ENCODE measurements at places on chromosomes 3 and 15.

- no peak for DNase-seq
These were observed 21.0 kb downstream of the ABHD2 start for GRCh38 chr15:89109238-89109637.

GRCh38 chr15:72082176-72082575 lies 35.8 kb downstream of the MYO9A start:
- no peak for DNase-seq

- DNase-seq, result no peak
These were observed 132.6 kb upstream of the CTDSPL start for GRCh38 chr3:37729119-37729518.

DNA sequence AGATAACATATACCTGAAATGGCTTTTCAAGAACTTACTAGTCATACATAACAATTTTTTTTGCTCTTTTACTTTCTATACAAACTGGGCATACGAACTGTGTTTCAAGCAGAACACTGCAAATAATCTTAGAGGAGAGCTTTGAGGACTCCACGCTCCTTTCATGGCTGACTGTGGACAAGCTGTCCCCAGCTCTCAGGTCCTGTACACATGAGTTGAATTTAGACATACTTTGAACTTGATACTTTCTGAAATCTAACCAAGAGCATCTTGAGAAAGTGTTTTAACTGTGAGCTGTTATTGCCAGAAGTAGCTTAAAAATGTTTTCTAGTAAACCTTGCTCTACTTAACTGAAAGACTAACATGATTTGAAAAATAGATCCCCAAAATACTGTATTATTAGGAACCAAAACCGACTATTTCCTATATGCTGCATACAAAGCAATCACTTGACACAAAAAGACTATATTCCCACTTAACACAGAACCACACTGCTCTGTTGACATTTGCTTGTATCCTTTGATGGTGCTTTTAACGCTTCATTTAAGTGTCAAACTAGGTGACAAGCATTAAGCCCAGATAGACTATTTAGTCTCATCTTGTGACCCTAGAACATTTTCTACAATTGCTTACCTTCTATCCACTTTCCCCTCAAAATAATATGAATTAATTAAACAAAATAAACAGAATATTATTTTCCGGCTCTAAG lies 755.8 kb downstream of the ROBO1 start:
- DNase-seq, result no peak

GRCh38 chr15:36818260-36818659 lies 238.8 kb downstream of the CDIN1 start:
- no peak for DNase-seq

DNA sequence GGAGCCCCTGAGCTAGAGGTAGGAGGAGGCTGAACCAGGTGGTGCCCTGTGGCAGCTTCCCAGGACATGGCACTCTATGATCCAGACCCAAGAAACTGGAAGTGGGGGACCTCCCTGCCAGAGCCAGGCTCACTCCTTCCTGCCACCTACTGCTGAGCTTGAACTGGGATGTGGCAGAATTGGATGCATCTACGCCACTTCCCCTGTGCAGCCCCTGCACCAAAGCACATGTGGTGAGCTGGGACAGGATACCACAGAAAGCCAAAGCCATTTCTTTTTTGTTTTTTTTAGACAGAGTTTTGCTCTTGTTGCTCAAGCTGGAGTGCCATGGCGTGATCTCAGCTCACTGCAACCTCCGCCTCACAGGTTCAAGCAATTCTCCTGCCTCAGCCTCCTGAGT lies 518.0 kb upstream of the PPP2R3A start:
- no peak for DNase-seq
